A673 (cell line): ENCODE measurements at places on chromosomes 6 and 20.

- no peak for DNase-seq
These were observed 26.5 kb upstream of the ID1 start for GRCh38 chr20:31578448-31579138.

DNA sequence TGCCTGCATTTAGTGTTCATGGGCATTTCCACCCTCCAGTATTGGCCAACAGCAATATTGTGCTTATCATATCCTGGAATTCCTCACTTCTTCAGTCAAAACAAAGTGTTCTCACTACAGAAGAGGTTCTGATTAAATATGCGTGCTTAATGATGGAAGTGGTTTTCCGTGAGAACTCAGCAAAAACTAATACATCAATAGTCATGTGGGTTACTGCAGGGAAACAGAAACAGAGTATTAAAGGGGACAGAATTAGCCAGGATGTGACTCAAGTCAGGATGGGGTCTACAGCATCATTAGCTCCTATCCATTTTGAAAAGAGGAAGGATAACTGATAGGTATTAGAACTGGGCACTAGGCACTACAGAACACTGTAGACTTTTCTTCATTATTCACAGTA is 384.6 kb downstream of the CDKAL1 start:
- no peak for DNase-seq

DNA sequence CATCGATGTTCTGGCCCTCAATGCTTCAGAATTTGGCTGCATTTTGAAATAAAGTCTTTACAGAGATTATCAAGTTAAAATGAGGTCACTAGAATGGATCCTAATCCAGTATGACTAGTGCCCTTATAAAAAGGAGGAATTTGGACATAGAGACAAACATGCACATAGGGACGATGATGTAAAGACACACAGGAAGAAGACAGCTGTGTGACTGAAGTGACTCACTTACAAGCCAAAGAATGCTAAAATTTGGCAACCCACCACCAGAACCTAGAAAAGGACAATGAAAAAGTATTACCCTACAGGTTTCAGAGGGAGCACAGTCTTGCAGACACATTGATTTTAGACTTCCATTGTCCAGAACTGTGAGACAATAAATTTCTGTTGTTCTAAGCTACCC is 322.8 kb upstream of the GJE1 start:
- DNase-seq, result peak; percentile 24

DNA sequence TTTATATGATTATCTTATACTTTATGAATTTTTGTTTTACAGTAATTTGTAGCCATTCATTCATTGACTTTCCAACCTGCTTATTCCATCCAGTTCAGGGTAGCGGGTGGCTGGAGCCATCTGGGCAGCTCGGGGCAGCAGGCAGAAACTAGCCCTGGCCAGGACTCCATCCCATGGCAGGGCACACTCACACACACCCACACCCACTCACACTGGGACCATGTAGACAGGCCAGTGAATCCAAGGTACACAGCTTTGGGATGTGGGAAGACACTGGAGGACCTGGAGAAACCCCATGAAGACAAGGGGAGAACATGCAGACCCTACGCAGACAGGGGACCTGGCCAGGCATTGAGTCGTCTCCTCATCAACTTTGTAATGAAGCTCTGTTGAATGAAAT is 84.8 kb downstream of the ADGRG6 start:
- DNase-seq, result no peak

- DNase-seq, result no peak
These were observed 31.9 kb upstream of the ZNF217 start for GRCh38 chr20:53625311-53626129.

- DNase-seq, result no peak
These were observed 7.2 kb downstream of the GCNT2 start for GRCh38 chr6:10528158-10528981.

DNA sequence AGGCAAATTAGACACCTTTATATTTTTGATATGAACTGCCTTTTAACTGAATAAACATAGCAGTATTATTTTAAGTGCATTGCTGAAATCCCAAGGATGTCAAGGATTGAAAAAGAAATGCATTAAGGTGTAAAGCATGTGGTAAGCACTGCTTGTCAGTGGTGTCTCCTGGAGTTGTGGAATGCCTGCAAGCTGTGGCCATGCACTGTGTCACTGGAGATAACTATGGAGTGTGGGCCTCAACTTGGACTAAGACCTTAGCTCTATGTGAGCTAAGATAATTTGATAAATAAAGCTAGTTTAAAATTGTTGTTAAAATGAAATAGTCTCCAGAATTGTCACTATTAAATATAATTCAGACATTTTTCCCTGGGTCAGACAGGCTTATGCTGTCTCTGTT is 156.6 kb upstream of the OPRM1 start:
- DNase-seq, result no peak

- no peak for DNase-seq
These were observed 5.1 kb downstream of the UBE2C start for GRCh38 chr20:45817376-45818194.

GRCh38 chr6:39092124-39092523 is 22.9 kb downstream of the SAYSD1 start:
- DNase-seq, result peak; percentile 10

- peak; percentile 65 for DNase-seq
These were observed 479.3 kb upstream of the BTBD3 start for GRCh38 chr20:11438412-11438811.

GRCh38 chr6:151166180-151166579 is 73.6 kb upstream of the AKAP12 start:
- DNase-seq, result no peak

DNA sequence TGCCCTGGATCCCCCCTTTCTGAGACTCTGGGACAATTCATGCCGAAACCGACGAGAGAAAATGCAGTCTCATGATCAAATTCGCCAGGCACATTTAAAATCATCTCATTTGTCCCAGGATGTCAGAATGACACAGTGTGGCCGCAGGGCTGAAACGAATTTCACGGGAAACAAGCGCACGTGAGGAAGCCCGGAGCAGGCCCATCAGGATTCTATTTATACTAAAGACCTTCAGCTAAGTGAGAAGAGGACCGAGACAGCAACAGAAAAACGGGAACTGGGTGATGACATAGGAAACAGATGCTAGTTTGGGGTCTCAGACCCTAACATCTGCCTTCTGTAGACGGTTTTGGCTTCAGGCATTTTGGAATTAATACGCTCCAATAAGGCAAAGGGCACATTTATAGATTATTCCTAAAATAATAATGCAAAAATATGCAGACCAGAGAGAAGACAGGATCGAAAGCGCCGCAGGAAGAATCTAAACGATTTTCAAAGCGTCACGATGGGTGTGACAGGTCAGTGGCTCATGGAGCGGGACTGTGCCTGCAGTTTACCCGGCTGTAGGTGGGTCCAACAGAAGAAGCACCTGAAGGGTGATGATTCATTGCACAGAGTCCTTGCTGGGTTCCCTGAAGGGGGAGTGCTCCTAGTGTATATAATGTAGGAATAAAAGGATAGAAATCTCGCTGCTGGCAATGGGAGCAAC is 80.8 kb upstream of the MPC1 start:
- no peak for DNase-seq

DNA sequence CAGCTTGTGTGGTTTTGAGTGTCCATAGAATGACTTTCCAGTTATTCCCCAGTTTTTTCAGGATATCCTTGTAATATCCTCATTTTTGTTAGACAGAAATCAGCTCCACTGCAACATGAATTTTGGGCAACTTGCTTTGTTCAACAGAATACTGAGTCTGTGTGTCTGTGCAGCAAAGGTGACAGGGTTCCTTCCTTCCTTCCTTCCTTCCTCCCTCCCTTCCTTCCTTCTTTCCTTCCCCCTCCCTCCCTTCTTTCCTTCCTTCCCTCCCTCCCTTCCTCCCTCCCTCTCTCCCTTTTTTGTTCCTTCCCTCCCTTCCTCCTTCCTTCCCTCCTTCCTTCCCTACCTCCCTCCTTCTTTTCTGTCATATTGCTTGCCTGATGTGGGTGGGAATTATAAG is 496.5 kb downstream of the EPM2A start:
- no peak for DNase-seq

DNA sequence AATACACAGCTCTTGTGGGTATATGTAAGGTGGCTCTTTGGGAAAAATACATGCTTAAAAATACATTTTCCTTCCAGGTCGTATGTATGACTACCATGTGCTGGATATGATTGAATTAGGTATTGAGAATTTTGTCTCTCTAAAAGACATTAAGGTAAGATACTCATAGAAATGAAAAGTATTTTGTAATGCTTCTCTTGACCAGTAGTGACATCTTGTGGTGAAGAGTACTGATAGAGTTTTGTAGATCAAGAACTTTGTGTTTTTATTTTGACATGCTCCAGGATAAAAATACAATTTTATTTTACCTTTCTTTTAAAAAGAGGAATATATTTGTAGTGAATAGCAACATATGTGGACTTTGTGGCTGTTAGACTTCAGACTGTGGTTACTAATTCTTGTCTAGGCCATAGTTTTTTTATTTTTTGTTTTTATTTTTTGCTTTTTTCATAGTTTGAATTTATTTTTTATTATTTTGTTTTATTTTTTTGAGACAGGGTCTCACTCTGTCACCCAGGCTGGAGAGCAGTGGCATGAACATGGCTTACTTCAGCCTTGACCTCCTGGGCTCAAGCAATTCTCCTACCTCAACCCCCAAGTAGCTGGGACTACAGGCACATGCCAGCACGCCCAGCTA is 17.9 kb downstream of the RPF2 start:
- peak; percentile 19 for DNase-seq

- no peak for DNase-seq
These were observed 31.4 kb upstream of the SEC63 start for GRCh38 chr6:107989166-107990094.

DNA sequence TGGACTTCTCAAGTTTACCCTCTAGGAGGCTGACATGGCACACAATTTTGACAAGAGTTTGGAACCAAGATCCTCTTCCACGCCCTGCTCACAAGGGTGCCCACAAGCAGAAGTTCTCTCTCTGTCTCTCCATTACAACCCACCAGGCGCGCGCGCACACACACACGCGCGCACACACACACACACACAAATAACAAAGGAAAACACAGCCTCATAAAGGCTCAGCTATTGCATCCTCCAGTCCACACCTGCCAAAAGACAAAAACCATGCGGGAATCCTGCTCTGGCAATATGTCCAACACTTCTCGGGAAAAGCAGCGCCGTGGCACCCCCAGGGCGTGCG is 870 bp downstream of the PAK5 start:
- no peak for DNase-seq

GRCh38 chr20:1005452-1006027 is 3.4 kb upstream of the RSPO4 start:
- DNase-seq, result peak; percentile 10

GRCh38 chr6:157946865-157947532 is 34.7 kb upstream of the SYNJ2 start:
- DNase-seq, result peak; percentile 41

DNA sequence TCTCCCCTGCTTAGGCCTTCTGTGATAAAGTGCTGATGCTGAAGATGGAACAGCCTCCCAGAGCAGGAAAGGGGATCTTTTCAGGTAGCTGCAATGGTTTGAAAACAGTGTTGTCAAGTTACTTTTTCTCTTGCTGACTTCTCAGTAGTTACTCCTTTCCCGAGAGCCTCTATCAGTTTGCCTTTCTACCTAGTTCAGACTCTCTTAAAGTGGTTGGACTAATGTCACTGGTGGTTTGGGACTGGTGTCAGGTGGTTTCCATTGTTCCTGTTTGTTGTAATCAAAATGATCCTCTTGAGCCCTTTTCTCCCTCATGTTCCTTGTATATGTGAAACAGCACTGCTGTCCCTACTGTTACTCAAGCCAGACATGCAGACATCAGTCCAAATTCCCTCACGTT is 91.4 kb downstream of the FAM217A start:
- no peak for DNase-seq

GRCh38 chr6:74284284-74284683 is 588.3 kb downstream of the CD109 start:
- DNase-seq, result no peak

DNA sequence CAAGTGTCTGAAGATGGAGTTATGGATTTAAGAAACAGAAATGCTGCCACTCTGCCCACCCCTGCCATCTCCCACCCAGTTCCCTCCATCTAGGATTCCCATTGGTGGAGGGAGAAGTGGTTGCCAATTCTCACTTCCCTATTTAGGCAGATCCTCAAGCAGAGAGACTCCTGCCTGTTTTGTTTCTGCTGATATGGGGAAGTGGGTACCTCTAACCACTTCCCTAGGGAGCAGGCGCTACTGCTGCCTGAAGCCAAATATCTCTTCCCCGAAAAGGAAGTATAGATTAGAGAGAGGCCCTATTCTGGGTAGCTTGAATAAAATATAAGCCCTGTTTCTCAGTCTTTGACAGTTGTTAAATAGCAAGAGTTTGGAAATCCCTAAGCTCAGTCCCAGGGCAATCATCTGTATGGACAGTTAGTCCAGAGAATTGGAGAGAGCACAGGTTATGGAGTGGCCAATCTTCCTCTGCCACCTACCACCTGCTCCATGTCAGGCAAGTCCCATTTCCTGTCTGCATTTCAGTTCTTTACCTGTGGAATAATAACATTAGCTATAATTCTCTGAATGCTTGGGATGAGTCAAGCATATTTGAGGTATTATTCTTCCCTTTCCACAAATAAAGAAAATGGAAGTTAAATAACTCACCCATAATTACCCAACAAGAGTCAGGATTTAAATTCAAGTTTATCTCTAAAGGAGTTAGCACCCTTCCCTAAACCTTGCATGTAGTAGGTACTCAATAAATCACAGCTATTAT is 2.6 kb upstream of the ADGB start:
- DNase-seq, result peak; percentile 18

DNA sequence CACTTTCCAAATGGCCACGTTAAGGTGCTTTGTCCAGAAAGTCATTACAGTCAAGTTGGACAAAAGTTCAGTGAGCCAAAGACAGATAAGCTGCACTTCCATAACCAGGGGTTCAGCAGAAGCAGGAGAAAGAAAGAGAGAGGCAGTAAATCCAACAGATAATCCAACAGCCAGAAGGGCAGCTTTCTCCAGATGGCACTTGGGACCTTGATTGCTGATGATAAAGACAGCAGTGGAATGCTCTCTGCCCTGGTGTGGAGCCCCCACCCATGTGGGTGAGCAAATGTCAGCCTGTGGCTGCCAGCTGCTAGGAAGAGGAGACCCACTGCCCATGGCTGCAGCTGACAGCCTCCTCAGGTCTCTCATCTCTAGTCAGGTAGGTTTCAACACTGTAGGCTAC is 18.7 kb upstream of the NRSN1 start:
- DNase-seq, result no peak

- no peak for DNase-seq
These were observed 21.8 kb upstream of the LTV1 start for GRCh38 chr6:143821359-143821758.

GRCh38 chr6:17480476-17480875 is 87.1 kb downstream of the CAP2 start:
- DNase-seq, result no peak
